ENCODE measurements at places on chromosomes 7 and 10. TPM values are rescaled to one million over a fixed set of nuclear protein-coding genes. Genes with fewer than 3 reads are reported as not detected.

Gene OR2A1
- total RNA-seq, result not detected

DNA sequence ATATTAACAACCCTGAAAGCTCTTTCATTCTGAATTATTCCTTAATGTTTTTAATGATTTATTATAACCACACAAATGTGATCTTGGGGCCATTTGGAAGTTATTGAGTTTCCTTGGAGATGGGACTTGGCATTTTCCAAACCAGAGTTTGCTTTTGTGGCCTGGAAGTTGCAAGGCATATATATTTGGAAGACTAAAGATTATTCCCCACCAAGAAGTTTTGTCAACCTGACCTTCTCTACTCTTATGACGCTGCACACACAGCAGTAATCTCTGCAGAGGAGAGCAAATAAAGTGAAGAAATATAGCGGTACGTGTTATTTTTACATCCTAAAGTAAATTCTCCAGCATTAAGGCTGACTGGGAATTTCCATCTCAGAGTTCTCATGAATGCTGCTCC, 397.0 kb downstream of the LRMDA start:
- no peaks in the 10 kb centered on the region for H3K4me1 ChIP-seq
- no peak for DNase-seq
- no peak overlapping the region for H3K27ac ChIP-seq
- H3K36me3 ChIP-seq, result no peaks in the 10 kb centered on the region
- H3K4me3 ChIP-seq, result no peak overlapping the region
- no peaks in the 10 kb centered on the region for H3K27me3 ChIP-seq

DNA sequence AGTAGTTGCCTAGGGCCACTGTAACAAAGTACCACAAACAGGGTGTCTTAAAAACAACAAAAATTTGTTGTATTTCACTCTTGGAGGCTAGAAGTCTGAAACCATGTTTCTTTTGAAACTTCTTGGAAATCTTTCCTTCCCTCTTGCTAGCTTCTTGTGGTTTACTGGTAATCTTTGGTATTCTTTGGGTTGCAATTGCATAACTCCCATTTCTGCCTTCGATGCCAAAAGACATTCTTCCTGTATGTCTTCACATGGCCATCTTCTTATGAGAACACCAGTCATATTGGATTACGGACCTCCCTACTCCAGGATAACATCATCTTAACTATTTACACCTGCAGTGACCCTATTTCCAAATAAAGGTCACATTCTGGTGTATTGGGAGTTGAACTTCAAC, 357.4 kb downstream of the PPP1R3A start:
- no peak overlapping the region for H3K4me3 ChIP-seq
- no peak for DNase-seq
- H3K27ac ChIP-seq, result no peak overlapping the region
- H3K36me3 ChIP-seq, result no peaks in the 10 kb centered on the region
- no peaks in the 10 kb centered on the region for H3K27me3 ChIP-seq
- no peaks in the 10 kb centered on the region for H3K4me1 ChIP-seq

GRCh38 chr7:90425376-90425775, 22.1 kb downstream of the CLDN12 start:
- H3K4me1 ChIP-seq, result no peaks in the 10 kb centered on the region
- no peaks in the 10 kb centered on the region for H3K36me3 ChIP-seq

Gene KIAA1549
- 0.25 TPM for total RNA-seq

Gene GNAT3
- not detected for total RNA-seq

GRCh38 chr7:13717031-13717430, 272.4 kb downstream of the ETV1 start:
- no peak overlapping the region for H3K27ac ChIP-seq
- H3K4me1 ChIP-seq, result no peaks in the 10 kb centered on the region
- no peaks in the 10 kb centered on the region for H3K36me3 ChIP-seq
- H3K4me3 ChIP-seq, result no peak overlapping the region

Gene PILRA
- total RNA-seq, result 0.95 TPM

GRCh38 chr10:48525113-48525512, 79.8 kb downstream of the ARHGAP22 start:
- no peak for DNase-seq
- peaks cover 6% of the 10 kb centered on the region for H3K36me3 ChIP-seq

DNA sequence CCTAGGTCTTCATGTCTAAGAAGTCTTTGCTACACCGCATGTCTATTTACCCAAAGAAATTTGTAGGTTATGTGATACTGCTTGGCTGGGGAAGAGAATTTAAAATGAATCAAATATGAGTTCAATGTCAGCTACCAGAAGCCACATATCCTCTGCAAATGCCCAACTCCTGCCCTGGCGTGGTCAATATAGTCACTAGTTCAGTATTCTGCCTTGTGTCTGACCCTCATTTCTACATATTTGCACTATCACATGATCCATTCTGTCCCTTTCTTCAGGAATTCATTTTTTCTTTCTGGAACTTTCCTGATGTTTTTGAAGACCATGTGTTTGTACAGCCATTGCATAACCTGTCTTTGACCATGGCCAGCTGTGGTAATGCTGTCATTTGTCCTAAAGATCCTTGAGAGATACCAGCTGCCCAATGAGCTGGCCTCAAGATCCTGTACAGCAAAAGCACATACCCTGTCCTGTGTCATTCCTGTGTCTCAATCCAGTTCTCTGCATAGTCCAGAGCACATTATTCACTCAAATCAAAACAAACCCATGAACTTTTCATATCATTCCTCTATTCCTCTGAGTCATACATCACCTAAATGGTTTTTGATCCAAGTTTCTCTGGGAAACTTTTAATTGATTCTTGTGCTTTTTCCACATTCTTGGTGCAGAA, 524.5 kb downstream of the PARD3 start:
- no peaks in the 10 kb centered on the region for H3K36me3 ChIP-seq
- no peak overlapping the region for H3K27ac ChIP-seq
- H3K4me1 ChIP-seq, result no peaks in the 10 kb centered on the region
- H3K4me3 ChIP-seq, result no peak overlapping the region
- H3K27me3 ChIP-seq, result no peaks in the 10 kb centered on the region
- DNase-seq, result no peak

DNA sequence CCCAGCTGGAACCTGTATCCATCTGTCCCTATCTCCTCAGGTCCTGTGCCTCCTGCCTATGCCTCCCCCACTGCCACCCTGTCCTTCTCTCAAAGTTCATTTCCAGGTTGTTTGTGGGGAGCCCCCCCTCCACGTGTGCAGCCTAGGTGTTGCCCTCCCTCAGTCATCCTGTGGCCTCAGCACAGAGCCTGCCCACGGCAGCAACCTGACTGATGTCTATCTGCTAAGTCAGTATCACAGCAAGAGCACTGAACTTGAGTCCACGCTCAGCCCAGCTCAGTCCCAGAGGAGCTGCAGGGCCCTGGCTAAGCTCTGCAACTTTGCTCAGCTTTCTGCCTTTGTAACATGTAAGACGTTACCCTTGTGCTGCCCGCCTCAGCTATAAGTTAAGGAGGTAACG, 28.7 kb downstream of the FAM53B start:
- no peak for DNase-seq
- peaks cover 10% of the 10 kb centered on the region for H3K36me3 ChIP-seq
- peaks cover 32% of the 10 kb centered on the region for H3K4me1 ChIP-seq
- no peak overlapping the region for H3K27ac ChIP-seq
- no peak overlapping the region for H3K4me3 ChIP-seq

GRCh38 chr7:44971902-44972441, 6.8 kb downstream of the MYO1G start:
- H3K27ac ChIP-seq, result no peak overlapping the region
- no peak for DNase-seq
- peaks cover 46% of the 10 kb centered on the region for H3K4me1 ChIP-seq
- no peak overlapping the region for H3K4me3 ChIP-seq
- H3K36me3 ChIP-seq, result no peaks in the 10 kb centered on the region
- no peaks in the 10 kb centered on the region for H3K27me3 ChIP-seq

DNA sequence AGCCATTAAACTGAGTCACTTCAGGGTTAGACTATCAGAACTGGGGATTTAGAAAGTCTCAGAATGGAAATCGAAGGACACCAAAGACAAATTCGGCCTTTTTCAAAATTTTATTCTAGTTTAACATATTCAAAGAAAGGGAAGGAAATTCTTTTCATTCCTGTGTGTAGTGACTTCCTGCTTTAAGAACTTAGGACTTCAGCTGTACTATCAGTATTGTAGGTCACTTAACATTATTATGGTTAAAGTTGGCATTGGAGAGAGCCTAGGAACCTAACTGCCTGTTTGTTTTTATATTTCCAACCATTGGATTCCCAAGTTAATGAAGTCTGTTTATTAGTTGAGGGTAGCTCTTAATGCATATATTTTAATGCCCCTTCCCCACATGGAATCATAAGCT, 63.7 kb downstream of the PTEN start:
- no peak for DNase-seq
- no peak overlapping the region for H3K27ac ChIP-seq
- peaks cover 9% of the 10 kb centered on the region for H3K36me3 ChIP-seq
- H3K4me1 ChIP-seq, result peaks cover 9% of the 10 kb centered on the region
- H3K27me3 ChIP-seq, result no peaks in the 10 kb centered on the region

Gene OR2A5
- not detected for total RNA-seq

Gene IDE
- 50.6 TPM for total RNA-seq

DNA sequence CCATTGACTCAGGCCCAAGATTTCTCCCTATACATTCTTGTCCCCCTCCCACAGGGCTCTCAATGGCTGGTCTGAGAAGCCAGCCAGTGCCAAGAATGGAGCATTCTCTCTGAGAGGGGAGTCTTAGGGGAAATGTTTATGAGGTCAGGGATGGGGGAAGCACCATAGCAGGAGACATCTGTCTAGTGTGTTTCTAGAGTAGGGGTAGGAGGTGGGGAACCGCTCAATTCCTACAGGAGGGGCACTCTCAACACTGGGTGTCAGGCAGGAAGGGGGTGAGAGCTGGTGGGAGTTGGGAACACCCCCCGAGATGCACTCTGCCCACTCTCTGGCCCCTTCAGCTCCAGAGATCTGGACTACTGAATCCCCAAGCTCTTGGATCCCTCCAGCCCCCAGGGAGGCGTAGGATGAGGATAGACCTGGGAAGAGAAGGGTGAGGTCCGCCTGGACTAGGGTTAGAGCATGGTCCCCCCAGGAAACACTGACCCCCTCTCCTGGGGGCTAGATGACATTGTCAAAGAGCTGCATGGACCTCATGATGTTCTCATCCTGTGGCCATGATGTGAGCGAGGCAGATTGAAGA, 8.7 kb upstream of the OGA start:
- no peak overlapping the region for H3K27ac ChIP-seq
- H3K4me1 ChIP-seq, result peaks cover 58% of the 10 kb centered on the region
- no peaks in the 10 kb centered on the region for H3K27me3 ChIP-seq

Gene IFIT2
- 0.11 TPM for total RNA-seq

Gene GPR26
- total RNA-seq, result not detected

Gene KLF14
- not detected for total RNA-seq

DNA sequence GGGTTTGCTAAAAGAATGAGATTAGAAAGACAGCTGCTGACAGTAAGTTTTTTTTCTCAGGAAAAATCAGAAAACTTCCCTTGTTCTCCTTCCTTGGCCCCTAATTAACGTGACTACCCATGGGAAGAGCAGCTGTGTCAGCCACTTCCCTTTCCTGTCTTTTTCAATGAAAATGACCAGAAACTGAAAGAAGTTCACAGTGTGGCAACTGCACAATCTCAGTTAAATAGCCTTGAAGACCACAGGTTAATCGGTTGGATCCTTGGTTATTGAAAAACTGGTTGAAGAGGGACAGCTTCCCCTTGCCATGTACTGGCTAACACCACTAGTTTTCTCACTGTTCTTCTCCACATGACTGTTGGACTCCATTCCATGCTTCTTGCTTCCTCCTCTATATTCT, 148.8 kb upstream of the AGR3 start:
- no peak for DNase-seq
- H3K36me3 ChIP-seq, result no peaks in the 10 kb centered on the region
- no peak overlapping the region for H3K4me3 ChIP-seq

GRCh38 chr10:529468-530230, 159.8 kb downstream of the DIP2C start:
- no peaks in the 10 kb centered on the region for H3K4me1 ChIP-seq
- H3K27me3 ChIP-seq, result peaks cover 58% of the 10 kb centered on the region
- no peaks in the 10 kb centered on the region for H3K36me3 ChIP-seq
- H3K27ac ChIP-seq, result no peak overlapping the region

Gene GOT1
- total RNA-seq, result 77.0 TPM

Gene PDGFA
- 10.2 TPM for total RNA-seq

Gene PAPOLB
- 0.25 TPM for total RNA-seq

Gene GPR85
- total RNA-seq, result 4.6 TPM

Gene CALML5
- total RNA-seq, result not detected

GRCh38 chr7:108697254-108697653, 127.6 kb downstream of the DNAJB9 start:
- no peaks in the 10 kb centered on the region for H3K4me1 ChIP-seq
- DNase-seq, result no peak
- H3K27me3 ChIP-seq, result no peaks in the 10 kb centered on the region
- no peak overlapping the region for H3K4me3 ChIP-seq
- no peak overlapping the region for H3K27ac ChIP-seq

DNA sequence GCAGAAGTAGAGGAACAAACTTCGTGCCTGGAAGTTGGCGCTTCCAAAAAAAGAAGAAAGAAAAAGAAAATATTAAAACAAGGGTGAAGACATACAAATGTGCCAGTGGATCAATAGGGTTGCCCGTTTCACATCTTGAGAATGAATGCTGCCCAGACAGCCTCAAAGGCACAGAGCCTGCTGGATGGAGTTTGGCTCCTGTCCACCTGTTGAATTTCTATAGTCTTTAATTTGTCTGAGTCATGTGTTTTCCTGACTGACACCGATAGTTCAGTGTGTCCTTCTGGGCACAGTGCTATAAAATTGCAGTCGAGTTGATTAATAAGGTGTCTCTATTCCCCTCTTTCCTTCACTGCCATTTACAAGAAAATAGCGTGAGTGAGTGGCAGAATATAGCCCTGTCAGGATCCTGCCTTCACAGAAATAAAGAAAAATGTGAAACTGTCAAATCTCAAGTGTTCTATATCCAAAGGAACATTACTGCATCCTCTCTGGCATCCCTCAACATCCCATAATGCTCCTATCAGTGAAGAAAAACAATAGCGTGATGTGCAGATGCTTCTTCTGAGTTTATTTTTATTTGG, 471.3 kb upstream of the AUTS2 start:
- H3K27ac ChIP-seq, result no peak overlapping the region
- DNase-seq, result no peak
- H3K27me3 ChIP-seq, result peaks cover 6% of the 10 kb centered on the region
- H3K36me3 ChIP-seq, result no peaks in the 10 kb centered on the region

DNA sequence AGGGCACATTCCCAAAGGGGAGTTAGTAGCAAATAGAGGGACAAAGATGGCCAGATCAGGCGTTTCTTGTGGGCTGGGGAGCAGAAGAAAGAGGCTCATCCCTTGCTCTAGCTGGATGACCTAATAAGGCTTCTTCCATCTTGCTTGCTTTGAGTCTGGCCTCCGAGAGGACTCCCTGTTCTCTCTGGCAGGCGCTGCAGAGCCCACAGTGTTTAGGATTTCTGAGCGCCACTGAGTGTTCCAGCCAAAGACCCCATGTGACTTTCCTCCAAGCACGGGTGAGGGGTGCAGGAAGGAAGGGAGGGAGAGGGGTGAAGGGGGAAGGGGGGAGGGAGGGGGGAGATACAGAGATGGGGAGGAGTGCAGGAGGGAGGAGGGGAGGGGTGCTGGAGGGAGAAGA, 203.8 kb upstream of the SVIL start:
- no peaks in the 10 kb centered on the region for H3K4me1 ChIP-seq
- DNase-seq, result no peak
- H3K27me3 ChIP-seq, result peaks cover 32% of the 10 kb centered on the region
- H3K27ac ChIP-seq, result no peak overlapping the region

Gene C1GALT1
- total RNA-seq, result 25.3 TPM

- H3K27ac ChIP-seq, result no peak overlapping the region
- peak; percentile 45 for DNase-seq
- H3K36me3 ChIP-seq, result peaks cover 21% of the 10 kb centered on the region
- H3K27me3 ChIP-seq, result no peaks in the 10 kb centered on the region
- peaks cover 15% of the 10 kb centered on the region for H3K4me1 ChIP-seq
Measured at GRCh38 chr10:72096115-72097000, 8.0 kb upstream of the SPOCK2 start.

Gene C7orf57
- not detected for total RNA-seq

GRCh38 chr10:50375051-50375452, 123.7 kb upstream of the ASAH2 start:
- no peak overlapping the region for H3K4me3 ChIP-seq
- H3K36me3 ChIP-seq, result peaks cover 40% of the 10 kb centered on the region
- H3K27ac ChIP-seq, result peak overlapping the region; percentile 13
- peaks cover 32% of the 10 kb centered on the region for H3K4me1 ChIP-seq

Data from K562 (cell line).